Activated naive CD8-positive, alpha-beta T cell treated with anti-CD3 and anti-CD28 coated beads, Interleukin-2, amount 10 ng/mL, durations not matched to agents 7 days and 5 days (primary cell): ENCODE measurements at places on chromosomes 3 and 15. TPM values are rescaled to one million over a fixed set of nuclear protein-coding genes. Genes with fewer than 3 reads are reported as not detected.

ARHGEF26 gene
- total RNA-seq: not detected

GRCh38 chr3:99639579-99639978, 1.2 kb downstream of the COL8A1 start:
- DNase-seq: no peak
- H3K4me3 ChIP-seq: no peak overlapping the region
- H3K27ac ChIP-seq: no peak overlapping the region
- peaks cover 10% of the 10 kb centered on the region for H3K4me1 ChIP-seq

DNA sequence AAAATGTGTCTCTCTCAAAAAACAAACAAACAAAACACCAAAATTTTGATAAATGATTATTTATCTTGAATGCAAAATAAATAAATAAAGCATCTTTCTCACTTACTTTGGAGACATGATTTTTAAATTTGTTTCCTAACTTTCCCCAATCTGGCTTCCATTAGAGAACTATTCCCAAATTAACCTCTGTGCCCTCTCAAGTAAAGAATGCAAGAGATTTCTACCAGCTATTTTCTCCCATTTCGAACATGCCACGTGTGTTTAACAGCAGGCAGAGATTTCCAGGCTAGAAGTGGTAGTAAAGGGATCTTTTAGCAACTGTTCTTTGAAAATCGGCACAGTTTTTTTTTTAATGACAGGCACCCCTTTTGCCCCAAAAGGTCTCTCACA, 269.1 kb downstream of the SHQ1 start:
- H3K4me1 ChIP-seq: no peaks in the 10 kb centered on the region
- no peak overlapping the region for H3K27ac ChIP-seq
- no peak overlapping the region for H3K4me3 ChIP-seq
- H3K36me3 ChIP-seq: no peaks in the 10 kb centered on the region

GRCh38 chr15:83784975-83785374, 131.1 kb downstream of the ADAMTSL3 start:
- no peak overlapping the region for H3K27ac ChIP-seq
- no peak overlapping the region for H3K4me3 ChIP-seq
- no peaks in the 10 kb centered on the region for H3K36me3 ChIP-seq

ACTRT3 gene
- 0.28 TPM for total RNA-seq

STRIT1 gene
- not detected for total RNA-seq

GRCh38 chr3:50570508-50571279, 1.4 kb downstream of the HEMK1 start:
- no peak for DNase-seq
- peak overlapping the region; percentile 99 for H3K27ac ChIP-seq
- peak overlapping the region; percentile 96 for H3K4me3 ChIP-seq
- H3K36me3 ChIP-seq: peaks cover 37% of the 10 kb centered on the region
- peaks cover 63% of the 10 kb centered on the region for H3K4me1 ChIP-seq

PROS1 gene
- total RNA-seq: not detected

SCN11A gene
- total RNA-seq: 0.08 TPM

SLC27A2 gene
- total RNA-seq: 9.6 TPM

GRCh38 chr3:42803414-42804105, 730 bp downstream of the HIGD1A start:
- H3K27me3 ChIP-seq: peaks cover 21% of the 10 kb centered on the region
- H3K27ac ChIP-seq: peak overlapping the region; percentile 94
- peak overlapping the region; percentile 98 for H3K4me3 ChIP-seq
- H3K4me1 ChIP-seq: peaks cover 35% of the 10 kb centered on the region
- peaks cover 15% of the 10 kb centered on the region for H3K36me3 ChIP-seq
- DNase-seq: no peak

WDR72 gene
- total RNA-seq: not detected
